ENCODE measurements at places on chromosomes 5 and 9.
A peak's percentile ranks its signal among the peaks of the same experiment; 100 is the strongest.

- no peak for DNase-seq
Measured at GRCh38 chr9:112351184-112351583, 17.8 kb upstream of the PTBP3 start.

DNA sequence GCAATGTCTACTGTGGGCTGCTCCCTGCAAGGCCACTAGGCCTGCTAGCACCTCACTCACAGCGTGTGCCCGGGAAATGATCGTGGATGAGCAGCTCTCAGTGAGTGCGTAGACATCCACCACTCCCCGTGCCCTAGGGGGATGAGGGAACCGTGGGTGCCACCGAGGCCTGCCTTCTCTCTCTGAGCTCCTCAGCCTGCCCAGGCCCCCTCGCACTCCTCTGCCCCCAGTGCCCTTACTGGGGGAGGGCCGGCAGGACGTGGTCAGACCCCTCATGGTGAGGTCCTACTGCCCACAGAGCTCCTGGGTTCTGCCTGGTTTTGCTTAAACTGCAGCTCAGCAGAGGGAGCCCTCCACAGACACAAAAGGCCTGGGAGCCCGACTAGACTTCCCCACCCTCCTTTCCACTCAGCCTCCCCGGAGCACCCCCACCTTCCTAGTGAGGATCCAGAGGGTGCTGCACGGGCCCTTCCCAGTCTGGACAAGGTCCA lies 220.0 kb downstream of the CACNA1B start:
- no peak for DNase-seq

- DNase-seq, result no peak
Measured at GRCh38 chr5:1517838-1518237, 5.9 kb downstream of the LPCAT1 start.

DNA sequence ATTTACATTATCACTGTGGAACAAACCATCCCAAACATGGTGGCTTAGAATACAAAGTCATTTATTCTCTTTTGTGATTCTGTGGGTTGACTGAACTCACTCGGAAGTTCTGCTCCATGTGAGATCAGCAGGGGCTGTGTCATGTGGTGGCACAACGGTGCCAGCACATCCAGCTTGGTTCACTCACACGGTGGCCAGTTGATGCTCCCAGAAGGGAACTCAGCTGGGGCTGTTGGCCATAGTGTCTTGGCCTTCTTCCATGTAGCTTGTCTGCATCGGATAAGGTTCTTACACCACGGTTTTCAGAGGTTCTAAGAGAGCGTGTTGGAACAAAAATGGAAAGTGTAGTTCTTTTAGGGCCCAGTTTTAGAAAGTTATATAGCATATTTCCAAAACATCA lies 312.7 kb downstream of the DMRT2 start:
- no peak for DNase-seq

- DNase-seq, result peak; percentile 23
Measured at GRCh38 chr5:41925555-41925951, 472 bp downstream of the FBXO4 start.

GRCh38 chr5:111277061-111277460 lies 52.9 kb downstream of the CAMK4 start:
- no peak for DNase-seq

DNA sequence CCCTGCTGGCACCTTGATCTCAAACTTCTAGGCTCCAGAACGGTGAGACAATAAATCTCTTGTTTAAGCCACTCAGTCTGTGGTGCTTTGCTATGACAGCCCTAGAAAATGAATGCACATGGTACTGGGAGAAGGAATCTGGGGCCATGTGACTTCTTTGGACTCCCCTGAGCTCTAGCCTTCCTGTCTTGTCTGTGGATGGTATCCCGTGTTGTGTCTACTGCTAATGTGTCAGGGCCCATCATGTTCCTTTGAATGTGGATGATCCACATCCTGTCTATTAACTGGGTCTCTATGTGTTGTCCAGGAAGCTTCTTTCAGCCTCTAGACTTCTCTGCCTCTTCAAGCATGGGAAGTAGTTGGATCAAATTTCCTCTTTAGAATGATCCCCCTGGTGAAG lies 25.1 kb downstream of the IL7R start:
- no peak for DNase-seq

DNA sequence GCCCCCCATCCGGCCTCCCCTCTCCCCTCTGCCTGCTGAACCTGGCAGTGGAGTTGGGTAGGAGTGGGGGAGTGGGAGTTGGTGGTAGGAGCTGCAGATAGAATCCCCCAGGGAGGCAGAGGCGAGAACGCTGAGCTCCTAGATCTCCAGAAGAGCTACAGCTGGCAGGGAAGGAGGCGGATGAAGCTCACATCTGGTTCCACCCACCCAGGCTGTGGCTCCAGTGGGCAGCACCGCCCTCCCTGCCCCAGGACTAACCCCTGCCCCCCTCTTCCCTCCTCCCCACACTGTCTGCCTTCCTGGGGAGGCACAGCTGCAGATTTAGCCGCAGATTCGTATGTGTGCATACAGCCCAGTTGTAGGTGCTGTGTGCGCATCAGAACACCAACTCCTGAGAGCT lies 34.2 kb downstream of the C9orf50 start:
- DNase-seq, result no peak

DNA sequence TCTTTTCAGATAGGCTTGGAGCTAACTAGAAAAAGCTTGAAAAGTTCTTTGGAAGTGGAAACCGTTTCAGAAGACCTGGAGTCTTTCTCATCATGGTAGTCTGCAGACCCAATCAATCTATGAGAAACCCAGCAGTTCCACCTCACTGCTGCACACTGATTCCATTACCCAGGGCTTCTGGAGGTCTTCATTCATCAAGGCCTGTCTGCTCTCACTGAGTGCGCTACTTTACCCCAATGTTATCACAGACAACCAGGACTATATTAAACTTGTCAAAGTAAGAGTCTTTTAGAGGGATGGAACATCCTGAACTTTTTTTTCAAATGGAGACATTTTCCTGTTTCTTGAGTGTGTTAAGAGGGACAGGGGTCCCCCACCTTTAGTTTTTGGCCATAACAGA lies 93.1 kb downstream of the BOD1 start:
- no peak for DNase-seq

GRCh38 chr9:16252616-16253015 lies 617.9 kb downstream of the BNC2 start:
- DNase-seq, result no peak

GRCh38 chr5:71732011-71732410 lies 12.9 kb downstream of the CARTPT start:
- DNase-seq, result no peak

DNA sequence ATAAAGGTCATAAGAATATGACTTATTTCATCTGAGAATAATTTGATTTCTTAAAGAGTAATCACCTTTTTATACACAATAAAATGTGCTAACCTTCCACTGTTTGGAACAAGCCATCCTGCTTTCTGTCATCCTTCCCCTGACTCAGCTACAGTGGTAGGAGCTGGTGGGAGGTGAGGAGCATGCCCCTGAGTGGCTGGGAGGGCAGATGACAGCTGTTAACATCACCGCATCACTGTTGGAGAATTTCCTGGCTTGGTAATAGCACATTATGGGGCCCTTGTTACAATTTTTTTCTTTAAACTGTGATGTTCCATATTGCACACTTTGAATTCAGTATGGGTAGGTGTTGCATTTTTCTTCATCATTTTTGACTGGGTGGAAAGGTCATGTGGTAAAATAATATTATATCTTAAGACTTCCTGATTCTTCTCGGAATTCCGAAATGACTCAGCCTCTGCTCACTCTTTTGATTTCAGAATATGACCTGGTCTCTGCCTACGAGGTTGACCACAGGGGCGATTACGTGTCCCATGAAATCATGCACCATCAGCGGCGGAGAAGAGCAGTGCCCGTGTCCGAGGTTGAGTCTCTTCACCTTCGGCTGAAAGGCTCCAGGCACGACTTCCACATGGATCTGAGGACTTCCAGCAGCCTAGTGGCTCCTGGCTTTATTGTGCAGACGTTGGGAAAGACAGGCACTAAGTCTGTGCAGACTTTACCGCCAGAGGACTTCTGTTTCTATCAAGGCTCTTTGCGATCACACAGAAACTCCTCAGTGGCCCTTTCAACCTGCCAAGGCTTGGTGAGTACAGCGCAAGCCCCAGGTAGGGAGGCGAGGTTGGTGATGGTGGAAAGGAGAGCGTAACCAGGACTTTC lies 5.8 kb downstream of the ADAMTS16 start:
- DNase-seq, result no peak

DNA sequence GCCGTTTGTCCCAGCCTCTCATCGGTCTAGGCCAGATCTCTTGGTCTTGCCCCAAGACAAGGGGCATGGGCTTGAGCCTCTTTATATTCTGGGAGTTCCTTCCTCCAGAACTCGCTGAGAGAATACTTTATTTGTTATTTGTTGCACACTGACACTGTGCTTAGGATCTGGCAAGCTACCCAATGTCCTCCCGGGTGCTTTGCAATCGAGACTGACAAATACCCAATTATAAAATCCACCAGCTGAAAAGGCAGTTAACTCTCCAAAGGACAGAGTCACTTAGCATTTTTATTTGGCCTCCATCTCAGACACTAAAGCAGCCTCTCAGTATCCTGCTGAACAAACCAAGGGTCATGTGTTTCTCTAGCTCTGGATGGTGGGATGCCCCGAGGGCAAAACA lies 500.2 kb upstream of the DAP start:
- DNase-seq, result no peak

GRCh38 chr5:76514292-76514691 lies 108.9 kb downstream of the F2RL2 start:
- DNase-seq, result peak; percentile 16

All from NCI-H345 (cell line).